ENCODE measurements at places on chromosomes 12 and 14.

DNA sequence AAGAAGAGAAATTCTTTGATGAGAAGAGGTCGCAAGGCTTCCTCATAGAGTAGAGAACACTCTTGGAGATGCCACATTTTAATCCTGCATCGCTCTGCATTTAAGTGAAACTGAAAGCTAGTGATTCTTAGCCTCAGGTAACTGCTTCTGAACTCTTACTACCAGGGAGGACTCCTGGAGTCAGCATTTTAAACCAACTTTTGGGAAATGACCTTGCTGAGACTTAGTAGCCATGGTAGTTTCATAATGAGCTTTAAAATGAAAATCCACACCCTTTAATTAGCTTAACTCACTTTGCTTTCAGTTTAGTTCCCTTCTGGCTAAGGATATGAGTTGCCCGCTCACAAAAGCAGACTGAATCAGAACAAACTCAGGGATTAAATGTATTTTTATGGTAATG lies 80.3 kb downstream of the SYNE2 start:
- H3K4me3 ChIP-seq: no peak overlapping the region
- H3K27ac ChIP-seq: peak overlapping the region; percentile 8
- no peaks in the 10 kb centered on the region for H3K36me3 ChIP-seq
- peaks cover 30% of the 10 kb centered on the region for H3K4me1 ChIP-seq
- DNase-seq: peak; percentile 38

DNA sequence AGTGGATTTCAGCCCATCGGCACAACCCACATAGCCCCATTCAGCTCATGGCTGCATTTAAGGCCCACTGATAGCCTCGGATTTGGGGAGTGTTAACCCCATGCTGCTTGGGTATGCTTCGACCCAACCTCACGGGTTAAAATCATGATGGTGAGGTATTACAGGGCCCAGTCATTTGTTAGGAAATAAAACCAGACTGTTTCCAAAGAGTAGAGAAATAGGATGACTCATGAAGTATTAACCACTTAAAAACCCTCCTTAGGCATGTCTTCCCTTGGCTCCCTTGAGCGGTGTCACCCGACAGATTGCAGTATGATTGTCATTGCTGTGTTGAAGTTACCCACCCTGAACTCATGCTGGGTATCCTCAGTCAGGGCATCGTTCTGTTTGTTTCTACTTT lies 289.1 kb downstream of the CACNA1C start:
- H3K36me3 ChIP-seq: no peaks in the 10 kb centered on the region
- H3K27me3 ChIP-seq: no peaks in the 10 kb centered on the region
- peaks cover 17% of the 10 kb centered on the region for H3K4me1 ChIP-seq

- H3K36me3 ChIP-seq: no peaks in the 10 kb centered on the region
- no peak overlapping the region for H3K4me3 ChIP-seq
- no peaks in the 10 kb centered on the region for H3K4me1 ChIP-seq
- H3K27me3 ChIP-seq: no peaks in the 10 kb centered on the region
- no peak for DNase-seq
Measured at GRCh38 chr12:81639196-81639595, 120.0 kb downstream of the PPFIA2 start.

GRCh38 chr14:99696929-99697328 lies 12.8 kb downstream of the CYP46A1 start:
- no peaks in the 10 kb centered on the region for H3K36me3 ChIP-seq
- H3K4me3 ChIP-seq: no peak overlapping the region
- no peaks in the 10 kb centered on the region for H3K4me1 ChIP-seq

GRCh38 chr14:101903111-101903561 lies 61.2 kb upstream of the DYNC1H1 start:
- H3K27ac ChIP-seq: no peak overlapping the region
